ENCODE measurements at places on chromosomes 4 and X.

DNA sequence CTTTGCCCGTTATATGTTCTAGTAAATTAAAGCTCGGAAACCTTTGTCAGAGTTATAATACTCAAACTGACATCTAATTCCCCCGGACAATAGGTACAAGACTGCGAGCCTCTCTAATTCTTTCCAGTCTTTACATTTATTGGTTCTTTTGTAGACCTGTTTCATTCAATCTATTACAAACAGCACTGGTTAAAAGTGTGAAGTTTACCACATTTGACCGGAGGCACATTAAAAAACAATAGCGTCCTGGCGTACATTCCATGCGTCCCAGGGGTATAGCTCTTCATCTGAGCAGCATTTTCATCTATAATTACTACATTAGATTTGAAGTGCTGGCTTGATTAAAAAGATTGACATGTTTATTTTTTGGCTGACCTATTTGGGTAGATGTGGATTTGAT is 49.9 kb upstream of the TENM3 start:
- DNase-seq: no peak

GRCh38 chr4:78562687-78563086 is 11.1 kb downstream of the ANXA3 start:
- DNase-seq: no peak

DNA sequence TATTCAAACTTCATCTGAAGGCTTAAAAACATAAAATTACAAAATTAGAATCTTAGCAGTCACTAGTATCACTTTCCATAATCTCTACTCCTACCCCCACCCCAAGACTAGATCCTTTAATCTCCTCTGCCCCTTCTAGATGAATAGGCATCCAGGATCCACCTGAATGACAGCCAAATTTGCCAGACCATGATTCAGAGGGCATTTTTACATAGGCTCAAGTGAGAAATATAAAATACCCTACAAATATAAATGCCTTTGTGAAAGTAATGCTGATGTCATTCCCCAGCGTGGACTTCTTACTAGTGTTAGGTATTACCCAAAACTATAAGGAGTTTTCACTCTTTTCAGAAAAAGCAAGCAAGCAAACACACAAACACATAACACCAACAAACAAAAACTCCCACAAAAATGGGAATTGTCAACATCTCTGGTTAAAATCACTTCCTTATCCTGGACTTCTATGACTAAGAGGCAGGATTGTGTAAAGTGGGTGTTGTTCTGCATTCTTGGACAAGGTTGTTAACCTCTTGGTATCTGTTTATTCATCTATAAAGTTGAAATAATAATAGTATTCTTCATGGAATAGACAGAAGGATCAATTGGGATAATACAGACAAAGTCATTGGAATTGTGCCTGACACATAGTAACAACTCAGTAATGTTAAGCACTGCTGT is 51.3 kb upstream of the TMPRSS11F start:
- DNase-seq: no peak

DNA sequence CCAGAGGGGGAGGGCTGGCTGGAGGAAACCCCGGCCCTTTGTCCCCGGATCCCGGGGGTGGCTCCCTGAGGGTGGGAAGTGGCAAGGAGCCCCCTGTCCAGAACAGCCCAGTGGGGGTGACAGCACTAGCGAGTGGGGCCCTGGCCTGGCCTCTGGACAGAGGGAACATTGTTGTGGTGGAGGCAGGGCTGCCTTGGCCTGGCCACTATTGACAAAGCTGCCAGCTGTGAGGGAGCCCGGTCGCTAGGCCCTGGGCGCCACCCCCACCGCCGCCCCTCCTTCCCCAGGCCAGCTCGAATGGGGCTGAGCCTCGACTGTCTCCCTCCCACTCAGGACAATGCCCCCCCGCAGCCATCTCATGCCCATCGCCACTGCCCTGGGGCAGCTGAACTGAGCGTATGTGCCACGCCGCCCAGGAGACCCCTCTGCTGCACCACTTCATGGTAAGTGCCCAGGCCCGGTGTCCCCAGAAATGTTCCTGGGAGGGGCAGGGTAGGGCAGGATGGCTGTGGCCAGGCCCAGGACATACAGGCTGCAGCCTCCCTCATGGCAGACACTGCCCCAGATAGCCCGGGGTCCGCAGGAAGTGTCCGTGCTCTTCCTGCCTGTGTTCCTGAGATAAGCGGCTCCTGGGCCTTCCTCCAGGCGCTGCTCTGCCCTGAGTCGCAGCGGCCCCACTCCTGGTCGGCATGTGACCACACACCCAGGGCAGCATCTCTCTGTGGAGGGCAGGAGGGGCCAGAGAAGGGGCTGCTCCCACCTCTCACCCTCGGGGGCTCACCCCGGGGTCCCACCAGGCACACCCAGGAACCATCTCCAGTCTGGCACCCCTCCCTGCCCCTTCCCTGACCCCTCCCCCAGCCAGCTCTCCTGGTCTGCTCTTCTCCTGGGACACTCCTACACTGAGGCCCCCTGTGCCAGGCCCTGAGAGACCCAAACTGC is 1.4 kb downstream of the PLXNB3 start:
- no peak for DNase-seq

DNA sequence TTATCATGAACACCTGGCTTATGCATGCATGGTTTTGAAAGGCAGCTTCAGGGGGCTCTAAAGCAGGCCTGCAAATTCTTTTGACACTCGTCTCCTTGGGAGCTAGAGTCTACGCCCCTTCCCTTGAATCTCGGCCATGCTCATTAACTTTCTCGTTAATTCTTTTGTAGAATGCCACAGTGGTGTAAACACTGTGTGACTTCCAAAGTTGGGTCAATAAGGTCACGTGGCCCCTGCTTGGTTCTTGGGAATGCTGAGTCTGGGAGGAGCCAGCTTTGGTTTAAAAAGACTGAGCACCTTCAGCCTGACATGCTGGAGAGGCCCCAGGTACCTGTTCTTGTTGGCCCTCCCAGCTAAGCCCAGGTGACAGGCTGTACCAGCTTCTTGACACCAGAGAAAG is 228.4 kb downstream of the DHRSX start:
- DNase-seq: no peak

GRCh38 chr4:7676398-7676922 is 241.7 kb upstream of the PSAPL1 start:
- no peak for DNase-seq

DNA sequence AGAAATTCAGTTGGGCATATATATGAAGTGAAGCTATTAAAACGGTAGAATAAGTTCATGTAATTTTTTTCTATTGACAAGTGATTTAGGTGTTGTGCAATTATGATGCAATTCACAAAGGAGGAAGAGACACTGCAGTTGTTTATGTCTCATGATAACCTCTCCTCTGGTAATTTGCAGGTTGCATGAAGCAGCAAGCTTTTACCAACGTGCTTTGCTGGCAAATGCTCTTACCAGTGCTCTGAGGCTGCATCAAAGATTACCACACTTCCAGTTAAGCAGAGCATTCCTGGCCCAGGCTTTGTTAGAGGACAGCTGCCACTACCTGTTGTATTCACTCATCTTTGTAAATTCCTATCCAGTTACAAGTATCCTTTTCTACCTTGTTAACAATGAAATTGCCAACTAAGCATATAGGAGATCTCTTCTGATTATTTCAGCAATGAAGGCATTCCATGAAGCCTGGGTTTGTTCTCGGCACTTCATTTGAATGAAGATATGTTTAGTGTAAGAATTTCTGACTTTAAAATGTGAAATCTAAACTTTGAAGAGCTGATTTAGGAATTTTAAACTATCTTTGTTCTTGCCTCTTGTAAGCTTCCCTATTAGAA is 3.9 kb downstream of the TMEM33 start:
- DNase-seq: no peak

DNA sequence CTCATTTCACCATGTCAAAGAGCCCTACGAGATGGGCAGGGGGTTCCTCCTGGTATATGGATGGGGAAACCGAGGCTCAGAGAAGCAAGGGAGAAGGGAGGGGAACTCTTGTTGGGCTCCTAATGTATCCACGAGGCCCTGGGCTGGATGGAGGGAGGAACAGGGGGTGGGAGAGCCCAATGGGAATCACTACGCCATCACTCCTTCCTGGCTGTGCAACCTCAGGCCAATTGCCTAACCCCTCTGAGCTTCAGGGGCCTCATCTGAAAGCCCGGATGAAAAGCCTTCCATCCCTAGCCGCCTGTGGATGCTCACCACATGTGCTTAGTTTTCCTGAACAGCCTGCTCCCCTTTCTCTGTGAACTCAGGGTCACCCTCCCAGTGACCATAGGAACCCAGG is 57.8 kb downstream of the PPP2R2C start:
- no peak for DNase-seq

- no peak for DNase-seq
Observed at GRCh38 chrX:12970691-12971202, 4.2 kb upstream of the TMSB4X start.

DNA sequence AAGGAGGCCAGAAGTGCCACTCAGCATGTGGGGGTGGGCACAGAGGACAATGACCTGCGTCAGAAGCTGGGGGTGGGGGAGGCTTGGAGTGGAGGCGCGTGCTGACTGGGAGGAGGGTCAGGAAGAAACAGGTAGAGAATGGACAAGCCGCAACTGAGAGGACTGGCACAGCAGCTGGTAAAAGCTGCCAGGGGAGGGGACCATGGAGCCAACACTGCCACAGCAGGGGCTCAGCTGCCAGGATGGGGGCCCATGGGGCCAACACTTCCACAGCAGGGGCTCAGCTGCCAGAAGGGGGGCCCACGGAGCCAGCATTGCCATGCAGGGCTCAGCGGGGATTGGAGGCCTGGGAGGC is 19.1 kb downstream of the RNF212 start:
- DNase-seq: no peak

- DNase-seq: no peak
Observed at GRCh38 chrX:4710618-4711433, 997.4 kb upstream of the PRKX start.

- no peak for DNase-seq
Observed at GRCh38 chr4:80058740-80059139, 14.3 kb downstream of the ANTXR2 start.

- DNase-seq: no peak
Observed at GRCh38 chr4:8522160-8523120, 57.8 kb upstream of the GPR78 start.

GRCh38 chrX:114450911-114451310 is 133.0 kb upstream of the HTR2C start:
- no peak for DNase-seq

DNA sequence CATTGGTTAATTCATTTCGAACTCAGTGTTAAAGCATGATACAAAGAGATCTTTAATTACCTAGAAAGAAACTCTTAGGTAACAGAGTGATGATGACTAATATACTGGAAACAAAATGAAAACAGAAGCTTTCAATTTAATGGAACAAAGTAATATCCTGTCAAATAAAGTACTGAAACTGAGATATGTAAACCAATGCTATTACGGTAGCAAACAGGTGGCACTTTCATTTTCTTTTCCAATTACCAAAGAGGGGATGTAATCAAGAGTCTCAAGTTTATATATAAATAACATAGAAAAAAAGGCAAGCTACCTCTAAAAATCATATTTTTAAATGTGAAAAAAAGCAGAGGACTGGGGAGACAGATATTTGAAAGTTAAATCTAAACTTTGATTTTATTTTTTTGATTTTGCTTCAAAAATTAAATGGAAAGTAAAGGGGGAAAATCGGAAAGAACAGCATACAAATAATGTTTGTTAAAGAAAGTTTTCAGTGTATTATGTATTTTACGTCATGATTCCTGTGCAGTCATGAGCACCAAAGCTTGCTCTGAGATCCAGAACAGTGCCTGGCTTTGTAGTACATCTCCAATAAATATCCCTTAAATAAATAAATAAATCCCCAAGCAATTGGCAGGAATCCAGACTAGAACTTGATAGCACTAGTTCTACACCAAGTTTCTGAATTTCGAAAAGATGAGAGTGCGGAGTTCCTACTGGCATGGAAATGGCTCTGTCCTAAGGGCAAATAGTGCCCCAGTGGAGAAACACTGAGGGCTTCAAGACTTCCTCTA is 25.0 kb upstream of the RAPGEF2 start:
- DNase-seq: no peak

DNA sequence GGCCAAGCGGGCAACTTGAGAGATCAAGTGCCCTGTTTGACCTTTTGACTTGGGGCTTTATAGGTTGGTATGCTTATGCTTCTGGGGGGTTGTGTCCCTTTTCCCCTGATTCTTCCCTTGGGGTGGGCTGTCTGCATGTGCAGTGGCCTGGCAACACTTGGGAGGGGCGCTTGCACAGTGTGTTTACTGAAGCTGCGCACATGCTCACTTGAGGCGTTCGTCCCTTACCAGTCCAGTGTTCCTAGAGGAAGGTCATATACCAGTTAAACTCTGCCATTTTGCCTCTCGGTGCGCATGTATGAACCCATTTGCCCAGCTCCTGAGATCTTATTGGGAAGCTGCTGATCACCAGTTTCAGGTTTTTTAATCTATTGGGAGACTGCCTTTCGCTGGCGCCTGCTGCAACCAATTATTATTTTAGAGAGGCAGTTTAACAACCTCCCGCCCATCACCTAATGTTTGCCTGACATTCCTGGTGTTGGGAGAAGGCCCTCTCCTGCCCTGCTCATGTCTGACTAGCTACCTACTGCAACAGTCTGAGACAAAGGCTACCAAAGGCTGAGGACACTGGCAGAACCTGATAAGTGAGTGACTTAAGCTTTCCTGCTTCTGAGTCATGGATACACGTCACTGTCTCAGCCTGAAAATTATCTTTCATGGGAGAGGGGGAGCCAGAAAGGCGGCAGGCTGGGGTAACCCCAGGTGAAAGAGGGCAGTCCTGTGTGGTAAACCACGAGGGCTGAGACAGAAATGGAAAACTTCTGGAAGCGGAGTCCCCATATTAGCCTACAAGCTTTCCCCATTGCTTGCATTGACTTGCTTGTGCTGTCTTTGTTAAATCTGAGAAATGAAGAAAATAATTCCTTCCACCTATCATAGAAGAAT is 97.6 kb downstream of the CPE start:
- DNase-seq: no peak

DNA sequence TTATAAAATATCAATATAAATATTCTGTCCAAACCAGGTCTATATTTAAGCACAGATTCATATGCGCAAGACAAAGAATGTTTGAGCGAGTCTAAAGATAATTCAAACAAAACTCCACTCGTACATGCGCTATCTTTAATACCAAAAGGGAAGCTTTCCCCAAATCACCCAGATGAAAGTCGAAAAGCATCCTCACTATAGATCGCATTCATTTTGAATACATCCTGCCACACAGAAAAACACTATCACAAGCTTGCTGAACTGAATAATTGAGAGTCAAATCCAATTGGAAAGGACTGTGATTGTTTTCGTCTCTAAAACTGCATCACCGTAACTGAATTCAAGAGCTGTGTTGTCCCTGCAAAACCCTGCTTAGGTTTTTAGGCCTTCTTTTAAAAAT is 685 bp downstream of the TASL start:
- no peak for DNase-seq

- no peak for DNase-seq
Observed at GRCh38 chr4:11470438-11471045, 41.8 kb upstream of the HS3ST1 start.

- DNase-seq: no peak
Observed at GRCh38 chr4:76779740-76780459, 118.0 kb downstream of the SOWAHB start.

DNA sequence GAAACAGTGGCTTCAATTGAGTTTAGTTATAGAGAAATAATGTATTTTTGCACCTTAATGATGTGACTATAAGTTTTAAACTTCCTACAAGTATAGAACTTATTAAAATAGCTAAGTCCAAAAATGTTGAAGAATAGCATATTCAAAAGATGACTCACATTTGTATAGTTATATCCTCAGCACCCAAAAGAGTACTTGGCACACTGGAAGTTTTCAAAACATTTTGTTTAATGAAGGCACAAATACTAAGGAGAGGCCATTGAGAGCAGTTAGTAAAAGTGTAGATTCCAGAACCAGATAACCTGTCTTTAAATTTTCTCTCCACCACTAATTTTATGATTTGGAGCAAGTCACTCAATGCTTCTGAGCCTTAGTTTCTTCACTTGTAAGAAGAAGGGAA is 226.9 kb upstream of the MID1 start:
- no peak for DNase-seq

Measured in stimulated activated CD4-positive, alpha-beta T cell treated with anti-CD3 and anti-CD28 coated beads, TNF-alpha, amount 100 ng/mL, for 48 hours (primary cell).